ENCODE measurements at places on chromosomes 5 and 9.

GRCh38 chr5:359301-359897, 37.9 kb downstream of the AHRR start:
- DNase-seq, result no peak

- no peak for DNase-seq
These were observed 499.1 kb upstream of the MPDZ start for GRCh38 chr9:13778631-13779030.

GRCh38 chr5:113612060-113612496, 98.6 kb downstream of the YTHDC2 start:
- DNase-seq, result no peak

GRCh38 chr5:159049844-159050315, 49.8 kb downstream of the EBF1 start:
- no peak for DNase-seq

GRCh38 chr5:125372694-125373631, 626.5 kb upstream of the ZNF608 start:
- no peak for DNase-seq

GRCh38 chr9:136835932-136836904, 6.1 kb upstream of the AJM1 start:
- no peak for DNase-seq

DNA sequence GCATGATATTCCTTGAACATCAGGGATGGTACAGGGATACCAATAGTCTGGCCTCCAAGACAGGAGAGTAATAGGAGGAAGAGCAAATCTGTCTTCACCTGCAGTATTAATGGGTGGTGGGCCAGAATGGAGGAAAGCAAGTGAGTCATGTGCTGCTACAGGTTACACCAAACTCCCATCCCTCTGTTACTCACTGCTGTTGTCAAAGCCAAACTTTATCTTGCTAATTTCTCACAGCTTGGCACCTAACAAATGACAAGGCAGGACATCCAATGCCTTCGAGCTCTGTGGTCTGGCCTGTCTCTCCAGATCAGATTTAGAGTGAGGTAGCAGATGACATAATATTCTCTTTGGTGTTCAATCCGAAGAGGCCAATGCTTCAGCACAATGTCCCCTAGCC, 26.8 kb downstream of the PLAC8L1 start:
- DNase-seq, result no peak

DNA sequence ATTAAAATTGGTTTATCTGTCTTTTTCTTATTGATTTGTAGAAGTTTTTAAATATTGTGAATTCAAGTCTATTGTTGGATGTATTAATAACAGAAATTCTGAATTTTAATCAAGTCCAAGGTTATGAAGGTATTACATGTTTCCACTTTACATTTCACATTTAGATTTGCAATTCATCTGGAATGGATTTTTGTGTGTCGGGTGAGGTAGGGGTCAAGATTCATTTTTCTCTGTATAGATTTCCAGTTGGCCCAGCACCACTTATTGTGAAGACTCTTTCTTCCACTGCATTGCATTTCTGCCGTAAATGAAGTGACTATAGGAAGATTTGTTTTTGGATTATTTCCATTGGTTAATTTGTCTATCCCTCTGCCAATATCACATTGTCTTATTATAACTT, 35.5 kb upstream of the DMRT2 start:
- no peak for DNase-seq

DNA sequence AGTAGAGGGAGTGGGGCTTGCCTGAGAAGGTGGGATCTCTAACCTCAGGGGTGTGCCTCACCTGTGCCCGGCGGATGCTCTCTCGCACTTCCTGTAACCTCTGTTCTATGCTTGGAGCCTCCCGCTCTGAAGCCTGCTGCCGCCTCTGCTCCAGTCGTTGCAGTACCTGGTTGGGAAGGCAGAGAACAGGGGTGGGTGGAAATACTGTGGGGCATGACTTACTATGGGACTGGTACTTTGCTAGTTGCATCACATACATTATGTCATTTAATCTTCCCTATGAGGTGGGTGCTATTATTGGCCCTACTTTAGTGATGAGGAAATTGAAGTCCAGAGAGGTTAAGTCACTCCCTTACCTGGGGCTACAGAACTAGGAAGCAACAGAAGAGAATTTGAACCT, 5.2 kb downstream of the FCHSD1 start:
- no peak for DNase-seq

DNA sequence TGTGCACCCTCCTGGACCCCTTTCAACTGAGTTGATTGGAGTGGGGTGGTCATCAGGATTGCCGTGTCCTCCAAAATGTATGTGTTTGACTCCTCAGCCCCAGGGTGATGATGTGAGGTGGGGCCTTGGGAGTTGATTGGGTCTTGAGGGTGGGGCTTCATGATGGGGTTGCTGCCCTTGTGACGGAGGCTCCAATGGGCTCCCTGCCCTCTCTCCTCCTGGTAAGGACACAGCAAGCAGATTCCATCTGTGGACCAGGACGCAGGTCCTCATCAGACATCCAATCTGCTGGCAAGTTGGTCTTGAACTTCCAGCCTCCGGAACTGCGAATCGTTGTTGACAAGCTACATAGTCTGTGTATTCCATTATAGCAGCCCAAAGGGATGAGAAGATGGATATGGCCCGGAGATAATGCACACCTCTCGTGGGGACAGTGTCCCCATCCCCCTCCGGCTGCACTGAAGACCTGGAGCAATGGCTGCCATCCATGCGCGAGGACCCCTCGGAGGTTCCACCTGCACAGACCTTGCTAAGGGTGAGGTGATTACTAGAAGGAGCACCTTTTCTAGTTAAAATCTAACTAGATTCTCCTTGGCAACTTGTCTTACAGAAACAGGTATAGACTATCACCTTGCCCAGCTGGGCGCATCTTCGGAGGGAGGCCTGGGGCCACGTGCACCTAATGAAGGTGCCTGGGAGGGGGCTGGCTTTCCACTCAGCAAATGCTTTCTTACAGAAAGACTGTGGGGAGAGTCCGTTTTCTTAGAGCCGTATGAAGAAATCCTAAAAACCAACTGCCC, 75.7 kb upstream of the IRX4 start:
- DNase-seq, result no peak

- DNase-seq, result no peak
These were observed 1.6 kb downstream of the PIP5KL1 start for GRCh38 chr9:127928676-127929624.

- DNase-seq, result no peak
These were observed 2.5 kb downstream of the IL11RA start for GRCh38 chr9:34654323-34655051.

GRCh38 chr9:131279863-131280570, 3.7 kb upstream of the FAM78A start:
- DNase-seq, result no peak

DNA sequence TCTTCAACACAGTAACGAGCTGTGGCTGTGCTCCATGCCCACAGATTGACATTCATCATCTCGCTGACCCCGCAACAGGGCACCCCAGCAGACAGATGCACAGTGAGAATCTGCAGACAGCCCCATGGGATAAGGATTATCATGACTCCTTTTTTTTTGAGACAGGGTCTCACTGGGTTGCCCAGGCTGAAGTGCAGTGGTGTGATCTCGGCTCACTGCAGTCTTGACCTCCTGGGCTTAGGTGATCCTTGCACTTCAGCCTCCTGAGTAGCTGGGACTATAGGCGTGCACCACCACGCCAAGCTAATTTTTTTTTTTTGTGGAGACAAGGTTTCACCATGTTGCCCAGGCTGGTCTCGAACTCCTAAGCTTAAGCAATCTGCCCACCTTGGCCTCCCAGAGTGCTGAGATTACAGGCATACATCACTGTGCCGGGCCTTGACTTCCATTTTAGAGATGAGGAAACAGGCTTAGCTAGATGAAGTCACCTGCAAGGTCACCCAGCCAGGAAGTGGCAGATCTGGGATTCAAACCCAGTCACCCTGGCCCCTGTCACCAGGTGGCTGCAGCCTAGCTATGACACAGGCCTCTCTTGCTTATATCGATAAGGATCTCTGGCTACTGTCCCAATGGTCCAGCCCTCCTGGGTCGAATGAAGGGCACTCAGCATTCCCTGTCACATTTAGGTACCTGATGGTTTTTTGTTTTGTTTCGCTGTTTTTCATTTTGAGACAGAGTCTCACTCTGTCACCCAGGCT, 5.1 kb downstream of the AIF1L start:
- no peak for DNase-seq

- no peak for DNase-seq
These were observed 211.6 kb downstream of the DOCK8 start for GRCh38 chr9:426264-426663.

DNA sequence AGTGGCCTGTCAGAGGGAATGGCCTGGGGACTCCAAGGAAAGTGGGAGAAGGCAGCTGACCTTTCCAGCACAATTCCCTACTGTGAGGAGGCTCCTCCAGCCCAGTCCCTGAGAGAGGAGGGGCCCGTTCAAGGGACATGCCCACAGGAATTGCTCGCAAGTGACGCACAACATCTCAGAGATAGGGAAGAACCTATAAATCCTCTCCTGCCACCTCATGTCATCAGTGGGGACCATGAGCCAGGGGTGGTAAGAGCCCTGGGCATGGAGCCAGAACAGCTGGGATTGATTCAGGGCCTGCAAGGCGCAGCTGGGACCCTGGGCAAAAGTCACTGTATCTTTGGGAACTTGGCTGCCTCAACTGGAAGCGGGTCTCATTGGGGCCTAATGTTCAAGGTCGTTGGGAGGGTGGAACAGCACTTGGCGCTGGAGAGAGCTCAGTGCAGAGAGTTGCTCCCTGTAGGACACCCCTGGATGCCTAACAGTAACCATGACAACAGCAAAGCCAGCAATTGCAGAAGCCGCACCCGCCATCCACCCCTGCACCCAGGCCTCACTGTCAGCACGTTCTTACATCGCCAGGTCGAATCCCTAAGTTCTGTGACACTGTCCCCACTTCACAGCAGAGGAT, 41.3 kb upstream of the ORM1 start:
- DNase-seq, result no peak

- DNase-seq, result no peak
These were observed 240.8 kb upstream of the ZNF462 start for GRCh38 chr9:106622164-106622487.

DNA sequence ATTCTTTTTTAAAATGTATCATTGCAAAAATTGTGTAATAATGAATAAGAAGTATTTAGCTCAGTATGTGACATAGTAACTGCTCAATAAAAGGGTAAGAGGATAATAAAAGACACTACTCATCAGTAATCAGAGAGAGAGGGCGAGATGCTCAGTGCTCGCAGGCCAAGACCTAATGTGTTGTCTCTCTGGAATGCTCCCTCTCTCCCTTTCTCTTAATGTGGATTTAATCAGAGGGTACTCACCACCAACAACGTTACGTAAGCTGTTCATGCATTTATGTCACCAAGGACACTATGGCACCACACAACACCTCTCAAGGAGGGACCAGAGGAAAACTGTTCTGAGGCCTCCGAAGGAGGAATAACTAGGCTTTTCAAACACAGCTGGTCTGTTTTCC, 42.5 kb downstream of the WHRN start:
- DNase-seq, result no peak

GRCh38 chr5:8012131-8012977, 143.4 kb downstream of the MTRR start:
- DNase-seq, result no peak

- DNase-seq, result no peak
These were observed 24.9 kb downstream of the ARHGEF37 start for GRCh38 chr5:149605998-149606724.

DNA sequence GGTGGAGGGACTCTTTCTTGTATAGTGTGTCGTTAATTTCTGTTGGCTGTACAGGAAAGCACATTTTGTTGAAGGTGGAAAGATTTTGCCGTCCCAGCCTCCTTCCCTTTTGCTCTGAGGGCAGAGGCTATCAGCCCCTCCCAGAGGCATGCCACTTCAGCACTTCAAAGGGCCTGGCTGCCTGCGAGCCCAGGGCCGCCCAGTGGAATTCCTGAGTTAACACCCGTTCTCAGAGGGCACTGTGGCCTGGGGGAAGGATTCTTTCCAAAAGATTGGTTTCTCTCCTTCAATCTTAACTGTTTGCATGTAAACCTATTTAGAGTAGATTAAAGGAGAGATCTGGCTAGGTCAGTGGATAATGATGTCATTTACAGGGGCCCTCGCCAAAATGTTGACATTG, 238.6 kb downstream of the FANCC start:
- no peak for DNase-seq

GRCh38 chr5:177539411-177539810, 15.0 kb downstream of the FAM193B start:
- no peak for DNase-seq

- DNase-seq, result no peak
These were observed 554.0 kb upstream of the KLF4 start for GRCh38 chr9:108043585-108043984.

All from stimulated activated CD8-positive, alpha-beta memory T cell treated with anti-CD3 and anti-CD28 coated beads, Interleukin-4, amount 100 ng/mL, for 48 hours (primary cell).